ENCODE measurements at places on chromosomes 2 and 18. TPM values are rescaled to one million over a fixed set of nuclear protein-coding genes. Genes with fewer than 3 reads are reported as not detected.

Gene CRACDL
- polyA plus RNA-seq: 0.40 TPM

Gene SERPINB7
- not detected for polyA plus RNA-seq

Gene FOXD4L1
- not detected for polyA plus RNA-seq

Gene SAG
- not detected for polyA plus RNA-seq

Gene CYP26B1
- not detected for polyA plus RNA-seq

Gene FBXO41
- not detected for polyA plus RNA-seq

Gene PPM1B
- 40.0 TPM for polyA plus RNA-seq

Gene SERPINB4
- polyA plus RNA-seq: not detected

Gene SLC30A3
- polyA plus RNA-seq: not detected

Gene CDH7
- polyA plus RNA-seq: not detected

Gene KLHL14
- not detected for polyA plus RNA-seq

Gene ARHGAP15
- polyA plus RNA-seq: 150 TPM

Gene HOXD9
- polyA plus RNA-seq: not detected

Gene UGT1A7
- polyA plus RNA-seq: not detected

Gene CD207
- polyA plus RNA-seq: 0.20 TPM

DNA sequence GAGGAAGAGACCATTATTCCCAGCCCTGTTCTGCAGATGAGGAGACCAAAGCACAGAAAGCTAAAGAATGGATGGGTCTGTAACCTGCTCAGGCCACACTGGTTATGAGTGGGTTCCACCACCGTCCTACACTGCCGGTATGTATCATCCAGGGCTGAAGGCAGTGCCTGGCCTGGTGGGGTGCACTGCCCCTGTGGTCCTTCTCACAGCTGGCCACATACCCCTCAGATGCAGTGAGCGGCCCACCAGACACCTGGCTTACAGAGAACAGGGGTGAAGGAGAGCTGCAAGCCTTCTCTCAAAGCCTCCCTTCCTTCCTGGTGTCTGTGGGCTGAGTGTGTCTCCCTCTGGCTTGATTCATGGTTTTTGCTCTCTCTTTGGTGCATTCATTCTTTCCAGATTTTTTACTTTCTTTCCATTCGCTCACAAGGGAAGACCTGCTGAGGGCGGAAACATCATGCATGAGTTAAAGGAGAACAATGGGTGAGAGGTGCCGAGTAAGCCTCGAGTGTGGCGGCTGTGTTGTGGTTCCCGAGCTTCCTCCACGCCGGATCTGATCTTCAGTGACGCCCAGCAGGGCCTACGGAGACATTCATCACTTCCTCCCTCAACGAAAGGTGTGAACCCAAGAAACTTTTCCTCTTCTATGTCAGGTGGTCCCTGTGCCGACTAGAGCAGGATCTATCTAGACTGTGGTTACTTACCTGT lies 62.1 kb upstream of the REL start:
- DNase-seq: peak; percentile 94

DNA sequence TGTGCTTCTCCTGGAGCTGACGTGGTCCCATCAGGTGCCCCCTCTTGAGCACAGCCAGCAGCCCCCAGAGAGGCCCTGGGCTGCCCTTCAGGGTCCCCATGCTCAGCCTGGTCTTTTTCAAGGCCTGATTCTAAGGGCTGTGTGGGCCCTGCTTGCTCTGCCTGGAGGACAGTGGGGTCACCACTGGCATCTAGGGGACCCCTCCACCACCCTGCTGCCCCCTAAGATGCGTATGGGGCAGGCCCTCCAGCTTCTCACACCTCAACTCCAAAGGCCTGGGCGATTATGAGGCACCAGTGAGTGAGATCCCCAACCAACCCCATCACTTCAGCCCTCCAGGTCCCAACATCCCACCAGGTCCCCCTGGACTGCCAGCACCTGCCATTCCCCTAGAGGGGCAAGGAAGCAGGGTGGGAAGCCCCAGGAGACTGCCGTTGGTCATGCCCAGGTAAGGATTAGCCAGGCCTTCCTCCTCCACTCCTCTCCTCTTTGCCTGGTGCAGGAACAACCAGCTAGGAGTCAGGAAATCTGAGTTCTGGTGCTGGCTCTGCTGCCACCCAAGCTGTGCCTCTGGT lies 114.4 kb downstream of the SMAD7 start:
- DNase-seq: no peak

- DNase-seq: peak; percentile 69
These were observed 46.1 kb upstream of the HPCAL1 start for GRCh38 chr2:10256515-10257031.

- no peak for DNase-seq
These were observed 175.8 kb downstream of the IRS1 start for GRCh38 chr2:226623587-226624368.

- no peak for DNase-seq
These were observed 938.7 kb downstream of the DSC3 start for GRCh38 chr18:30103881-30104280.

- no peak for DNase-seq
These were observed 982 bp downstream of the HJURP start for GRCh38 chr2:233853353-233853752.

DNA sequence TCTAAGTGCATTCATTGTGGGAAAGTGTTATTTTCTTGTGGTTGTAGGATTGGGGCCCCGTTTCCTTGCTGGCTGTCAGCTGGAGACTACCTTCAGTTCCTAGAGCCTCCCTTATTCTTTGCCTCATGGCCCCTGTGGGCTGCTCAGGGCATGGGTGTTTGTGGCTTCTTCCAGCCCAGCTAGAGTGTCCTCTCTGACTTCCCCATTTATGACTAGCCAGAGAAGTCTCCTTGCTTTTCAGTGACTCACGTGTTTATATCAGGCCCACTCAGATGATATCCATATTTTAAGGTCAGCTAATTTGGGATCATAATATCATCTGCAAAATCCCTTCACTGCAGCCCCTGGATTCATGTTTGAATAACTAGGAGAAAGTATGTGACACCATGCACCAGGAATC lies 62.8 kb downstream of the DTNA start:
- DNase-seq: no peak

GRCh38 chr2:230865766-230866755 lies 1.3 kb downstream of the ITM2C start:
- peak; percentile 51 for DNase-seq

GRCh38 chr2:151175864-151176263 lies 85.8 kb downstream of the RBM43 start:
- DNase-seq: no peak

DNA sequence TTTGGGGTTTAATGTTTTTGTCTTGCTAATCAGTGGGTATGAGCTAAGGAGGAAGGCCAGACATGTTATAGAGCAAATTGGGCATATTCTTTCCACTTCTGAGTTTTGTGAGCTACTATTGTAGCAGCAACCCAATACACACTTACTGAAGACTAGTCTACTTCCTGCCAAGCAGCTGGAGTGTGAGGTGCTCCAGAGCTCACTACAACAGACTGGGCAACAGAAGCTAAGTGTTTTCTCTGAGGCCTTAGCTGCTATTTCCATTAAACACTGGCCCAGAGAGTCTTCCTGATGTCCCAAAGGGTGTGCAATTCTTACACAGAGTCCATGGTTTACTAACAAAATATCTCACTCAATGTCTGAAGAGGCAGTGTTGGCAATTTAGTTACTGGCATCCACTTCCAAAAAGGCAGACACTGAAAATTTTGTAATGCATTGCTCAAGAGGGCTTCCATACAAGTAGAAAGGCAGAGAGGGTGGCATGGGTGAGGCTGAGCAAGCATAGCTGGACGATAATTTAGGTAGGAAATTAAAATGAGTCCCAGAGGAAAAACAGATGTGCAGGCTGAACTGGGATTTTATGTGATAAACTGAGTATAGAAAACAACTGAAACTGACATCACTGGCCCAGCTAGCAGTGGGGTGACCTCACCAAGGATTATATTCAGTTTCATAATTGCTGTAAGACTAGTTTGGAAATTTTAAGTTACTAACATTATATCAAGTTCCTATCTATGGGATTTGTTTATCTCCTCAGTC lies 68.6 kb downstream of the ZC3H6 start:
- DNase-seq: no peak

DNA sequence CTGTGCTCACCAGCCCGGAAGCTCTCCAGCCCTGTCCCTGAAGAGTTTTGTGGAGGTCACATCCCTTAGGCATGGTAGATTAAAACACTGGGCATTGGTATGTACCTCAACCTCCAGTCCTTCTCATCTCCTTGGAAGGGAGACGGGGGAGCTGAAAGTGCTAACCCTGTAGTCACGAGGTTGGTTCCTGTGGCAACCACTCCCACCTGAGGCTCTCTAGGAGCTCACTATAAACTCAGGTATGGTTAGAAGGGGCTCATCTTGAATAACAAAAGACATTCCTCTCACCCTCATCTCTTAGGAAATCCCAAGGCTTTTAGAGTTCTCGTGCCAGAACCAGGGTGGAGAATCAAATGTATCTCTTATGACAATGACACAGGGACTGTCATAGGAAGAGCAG lies 43.0 kb upstream of the MGAT4A start:
- DNase-seq: no peak

GRCh38 chr2:227010433-227010832 lies 153.6 kb downstream of the COL4A4 start:
- no peak for DNase-seq

GRCh38 chr2:199988151-199988550 lies 32.8 kb downstream of the MAIP1 start:
- DNase-seq: no peak

DNA sequence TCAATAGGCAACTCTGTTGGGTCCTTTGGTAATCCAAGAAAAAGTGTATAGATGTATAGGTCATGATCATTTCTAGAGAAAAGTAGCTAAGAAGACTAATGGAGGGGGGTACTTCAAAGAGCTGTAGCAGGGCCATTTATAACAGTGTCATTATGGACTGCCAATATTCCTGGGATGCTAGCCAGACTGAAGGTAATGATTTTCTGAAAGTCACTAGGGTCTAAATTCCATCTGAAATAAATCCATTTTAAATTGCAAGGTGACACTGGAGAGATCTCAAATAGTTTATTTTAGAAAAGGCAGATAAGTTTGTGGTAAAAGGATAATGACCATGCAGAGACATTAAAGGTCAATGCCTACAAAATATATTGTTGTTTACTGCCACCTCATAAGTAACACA lies 4.5 kb upstream of the SPC25 start:
- DNase-seq: no peak

GRCh38 chr18:36186461-36187192 lies 670 bp upstream of the MOCOS start:
- peak; percentile 1 for DNase-seq

DNA sequence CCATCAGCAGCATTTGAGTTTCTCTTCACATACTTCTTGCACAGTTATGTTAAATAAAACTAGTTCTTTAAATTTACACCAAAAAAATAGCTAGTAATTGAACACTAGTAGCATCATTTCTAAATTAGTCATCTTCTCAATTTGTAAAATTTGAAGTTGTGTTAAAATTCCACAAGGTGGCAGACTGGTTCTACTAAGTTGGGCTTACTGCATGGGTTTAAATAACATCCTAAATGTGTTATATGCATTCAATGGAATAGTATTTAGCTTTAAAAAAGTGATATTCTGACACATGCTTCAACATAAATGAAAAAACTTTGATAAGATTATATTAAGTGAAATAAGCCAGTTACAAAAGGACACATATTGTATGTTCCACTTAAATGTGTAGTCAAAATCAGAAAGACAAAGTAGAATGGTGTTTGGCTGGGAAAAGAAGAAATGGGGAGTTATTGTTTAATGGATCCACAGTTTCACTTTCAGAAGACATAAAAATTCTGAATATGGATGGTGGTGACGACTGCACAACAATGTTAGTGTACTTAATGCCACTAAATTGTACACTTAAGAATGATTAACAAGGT lies 28.7 kb upstream of the RPRD1A start:
- DNase-seq: peak; percentile 19

GRCh38 chr2:174615871-174616436 lies 18.4 kb upstream of the WIPF1 start:
- DNase-seq: no peak

DNA sequence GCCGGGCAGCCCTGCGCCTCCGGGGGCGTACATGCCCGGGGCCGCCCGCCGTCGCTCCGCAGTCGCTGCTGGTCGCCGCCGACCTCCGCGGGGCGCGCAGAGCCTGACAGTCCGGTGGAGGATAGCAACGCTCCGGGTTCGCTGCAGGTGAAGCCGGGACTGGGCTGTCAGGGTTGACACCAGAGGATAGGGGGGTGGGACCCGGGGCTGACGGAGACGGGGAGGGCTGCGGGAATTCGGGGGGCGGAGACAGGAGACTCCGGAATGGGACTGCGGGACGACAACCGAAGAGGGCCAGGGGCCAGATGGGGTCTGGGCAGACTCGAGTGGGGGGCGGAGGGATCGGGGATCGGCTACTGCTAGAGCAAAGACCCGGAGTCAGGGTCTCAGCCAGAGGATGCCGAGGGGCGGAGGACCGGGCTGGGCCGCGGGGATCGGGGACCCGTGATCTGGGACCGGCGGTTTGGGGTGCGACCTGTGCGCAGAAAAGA lies 403 bp downstream of the TMEM127 start:
- DNase-seq: peak; percentile 30

DNA sequence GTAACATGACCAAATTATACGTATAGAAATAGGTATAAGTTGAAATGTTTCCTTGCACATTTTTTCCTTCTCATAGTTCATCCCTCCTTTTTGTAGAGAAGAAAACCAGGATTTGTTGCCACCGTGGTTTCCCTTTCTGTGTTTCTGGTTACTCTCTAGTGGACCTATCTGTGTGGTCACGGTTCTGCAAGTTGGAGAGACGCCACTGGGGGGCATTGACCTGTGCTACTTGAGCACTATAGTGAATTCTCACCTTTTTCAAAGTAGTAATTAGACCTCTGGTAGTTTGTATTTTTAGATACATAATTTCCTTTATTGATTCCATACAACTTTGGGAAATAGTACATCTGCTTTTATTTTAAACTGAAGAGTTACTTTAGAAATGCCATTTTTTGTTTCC lies 444.8 kb downstream of the PTPRM start:
- no peak for DNase-seq

DNA sequence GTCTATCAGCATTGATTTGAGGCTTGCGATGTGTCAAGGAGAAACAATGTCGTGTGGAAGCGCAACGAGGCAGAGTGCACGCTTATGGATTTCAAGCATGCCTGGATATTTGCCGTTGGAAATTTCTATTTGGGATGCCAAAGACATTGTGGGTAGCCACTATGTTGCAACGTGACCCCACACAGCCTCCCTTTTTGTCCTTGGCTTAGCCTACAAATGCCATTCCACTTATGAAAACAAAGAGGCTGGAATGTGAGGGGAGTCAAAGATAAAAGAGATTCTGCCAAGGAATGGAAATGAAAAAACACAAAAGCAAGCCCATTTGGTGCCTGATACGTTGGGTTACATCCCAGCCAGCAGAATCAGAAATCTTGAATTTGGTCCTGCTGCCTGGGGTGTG lies 721.2 kb downstream of the GALR1 start:
- DNase-seq: no peak

- peak; percentile 58 for DNase-seq
These were observed 60.4 kb upstream of the NABP1 start for GRCh38 chr2:191617575-191617974.

- no peak for DNase-seq
These were observed 63.3 kb downstream of the SFXN5 start for GRCh38 chr2:73007991-73008765.

DNA sequence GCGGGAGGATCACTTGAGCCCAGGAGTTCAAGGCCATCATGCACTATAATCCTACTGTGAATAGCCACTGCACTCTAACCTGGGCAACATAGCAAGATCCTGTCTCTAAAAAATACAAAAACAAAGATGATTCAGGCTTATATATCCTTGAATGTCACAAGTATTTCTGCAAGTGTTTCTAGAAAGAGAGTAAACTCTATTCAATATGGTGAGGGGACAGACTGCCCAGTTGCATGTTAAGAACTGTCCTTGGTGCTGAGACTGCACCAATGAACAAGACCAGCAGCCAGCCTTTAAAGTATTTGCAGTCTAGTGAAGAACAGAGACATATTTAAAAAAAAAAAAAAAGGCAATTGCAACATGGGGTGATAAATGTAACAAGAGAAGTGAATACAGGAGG lies 16.4 kb downstream of the MAP3K19 start:
- no peak for DNase-seq

GRCh38 chr2:235500761-235501672 lies 7.2 kb downstream of the AGAP1 start:
- no peak for DNase-seq

All from immature natural killer cell (primary cell).